ENCODE measurements at places on chromosomes 13 and 19.

DNA sequence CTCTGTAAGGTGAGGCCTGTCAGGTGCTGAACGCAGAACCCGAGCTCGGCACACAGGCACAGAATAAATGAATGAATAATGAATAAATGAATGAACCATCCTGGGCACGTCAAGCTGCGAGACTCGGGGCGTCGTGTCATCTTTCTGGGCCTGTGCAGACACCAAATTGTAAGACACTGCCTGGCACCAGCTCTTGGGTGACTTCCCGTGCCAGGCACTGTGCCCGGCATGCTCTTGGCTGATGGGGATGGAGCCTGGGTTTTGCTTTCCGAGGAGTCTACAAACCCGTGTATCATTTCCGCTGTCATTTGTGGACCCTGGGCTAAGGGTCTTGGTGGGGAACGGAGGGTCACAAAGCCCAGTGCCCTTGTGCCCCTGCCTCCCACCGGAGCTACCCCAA is 43.9 kb downstream of the CELF5 start:
- DNase-seq, result no peak

DNA sequence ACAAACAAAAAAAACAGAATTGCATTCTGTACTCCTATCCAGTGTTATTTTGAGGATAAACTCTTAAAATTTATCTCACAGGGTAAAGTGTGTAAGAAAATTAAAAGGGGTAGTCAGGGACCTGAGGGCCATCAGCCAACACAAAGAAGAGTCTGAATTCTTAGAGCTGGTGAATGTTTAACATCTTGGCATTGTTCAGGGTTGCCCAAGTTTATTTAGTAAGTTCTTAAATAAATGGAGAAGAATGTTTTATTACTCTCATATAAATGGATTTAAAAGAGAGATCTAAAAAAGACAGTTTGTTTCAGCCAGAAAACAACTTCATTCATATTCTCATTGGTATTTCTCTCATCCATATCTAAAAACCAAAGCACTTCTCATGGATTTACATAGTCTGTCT is 171.7 kb downstream of the LACC1 start:
- no peak for DNase-seq

DNA sequence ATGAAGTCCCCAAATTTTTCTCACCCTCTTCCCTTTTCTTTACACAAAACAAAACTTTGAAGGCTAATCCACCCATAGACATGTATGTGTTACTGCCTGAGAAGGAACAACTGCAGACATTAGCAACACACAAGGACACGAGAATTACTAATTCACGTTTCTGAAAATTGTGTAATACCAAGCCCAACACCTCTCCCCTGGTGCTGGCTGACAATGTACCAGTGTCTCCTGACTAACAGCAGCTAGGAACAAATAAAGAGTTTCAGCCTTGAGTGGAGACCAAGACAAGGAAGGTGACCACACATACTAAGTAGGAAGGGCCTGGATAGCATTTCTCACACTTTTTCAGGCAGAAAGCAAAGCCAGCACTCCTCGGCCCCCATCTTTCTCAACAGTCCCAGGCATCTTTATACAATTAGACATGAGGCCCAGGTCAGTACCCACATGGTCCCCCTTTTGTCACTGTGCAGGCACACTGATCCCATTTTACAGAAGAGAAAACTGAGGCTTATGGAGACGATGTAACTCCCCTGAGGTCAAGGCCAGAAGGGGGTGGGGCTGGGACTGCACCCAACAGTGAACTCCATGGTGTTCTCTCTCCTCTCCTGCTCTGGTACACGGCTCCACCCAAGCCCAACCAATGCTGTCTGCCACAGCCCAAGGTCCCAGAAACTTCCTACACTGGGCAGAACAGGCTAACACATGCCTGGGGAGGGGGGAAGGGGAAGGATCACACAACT is 8.7 kb downstream of the BRD4 start:
- DNase-seq, result peak; percentile 74

GRCh38 chr19:48170817-48171347 is 402 bp downstream of the ZSWIM9 start:
- DNase-seq, result no peak

- DNase-seq, result no peak
Observed at GRCh38 chr19:18856385-18857126, 24.8 kb downstream of the UPF1 start.

- DNase-seq, result no peak
Observed at GRCh38 chr13:86172961-86173360, 373.7 kb upstream of the SLITRK6 start.

DNA sequence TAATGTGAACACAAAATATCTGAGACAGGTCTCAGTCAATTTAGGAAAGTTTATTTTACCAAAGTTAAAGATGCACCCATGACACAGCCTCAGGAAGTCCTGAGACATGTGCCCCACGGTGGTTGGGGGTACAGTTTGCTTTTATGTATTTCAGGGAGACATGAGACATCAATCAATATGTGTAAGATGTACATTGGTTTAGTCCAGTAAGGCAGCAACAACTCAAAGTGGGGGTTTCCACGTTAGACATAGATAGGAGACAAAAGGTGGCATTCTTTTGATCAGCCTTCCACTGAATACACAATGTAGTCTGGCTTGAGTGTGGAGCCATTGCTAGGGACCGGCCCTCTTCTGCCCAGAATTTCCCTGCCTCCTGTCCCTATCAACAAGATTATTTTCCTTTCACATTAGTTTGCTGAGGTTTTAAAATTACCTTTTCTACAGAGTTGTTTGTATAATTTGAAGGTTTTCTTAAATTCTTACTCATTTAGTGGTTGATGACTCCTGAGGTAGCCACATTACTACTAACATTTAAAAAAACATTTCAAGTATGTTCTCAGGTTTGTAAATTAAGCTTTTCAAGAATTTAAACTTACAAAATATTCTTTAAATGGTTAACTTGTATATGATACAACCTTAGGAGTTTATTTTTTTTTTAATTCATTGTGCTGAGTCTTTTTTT is 33.2 kb downstream of the RNASEH2B start:
- DNase-seq, result no peak
